ENCODE measurements at places on chromosomes 3 and 15. TPM values are rescaled to one million over a fixed set of nuclear protein-coding genes. Genes with fewer than 3 reads are reported as not detected.

- H3K27ac ChIP-seq: no peak overlapping the region
- no peak for DNase-seq
- H3K4me3 ChIP-seq: no peak overlapping the region
- no peaks in the 10 kb centered on the region for H3K36me3 ChIP-seq
Measured at GRCh38 chr3:86547692-86548091, 443.3 kb downstream of the VGLL3 start.

Gene GPR62
- 0.19 TPM for total RNA-seq

DNA sequence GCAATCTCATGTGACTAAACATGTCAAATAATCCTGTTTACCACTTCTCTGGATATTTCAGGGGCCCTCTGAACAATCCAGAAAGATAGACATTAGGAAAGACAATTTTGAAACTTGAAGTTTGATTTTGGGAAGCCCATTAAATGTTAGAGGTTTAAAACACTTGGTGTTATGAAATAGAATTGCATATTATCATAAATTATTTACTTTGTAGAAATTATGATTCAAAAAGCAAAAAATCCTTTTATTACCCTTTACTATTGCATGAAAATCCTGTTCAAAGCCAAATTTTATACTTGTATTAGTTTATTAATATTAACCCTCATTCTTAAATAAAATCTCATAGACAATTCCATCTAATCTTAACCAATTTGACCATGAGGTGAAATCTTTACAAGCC is 1091.5 kb upstream of the ALCAM start:
- no peak overlapping the region for H3K27ac ChIP-seq
- H3K4me1 ChIP-seq: peaks cover 15% of the 10 kb centered on the region
- H3K27me3 ChIP-seq: no peaks in the 10 kb centered on the region
- H3K36me3 ChIP-seq: peaks cover 1% of the 10 kb centered on the region

Gene SLC15A2
- total RNA-seq: 0.92 TPM

DNA sequence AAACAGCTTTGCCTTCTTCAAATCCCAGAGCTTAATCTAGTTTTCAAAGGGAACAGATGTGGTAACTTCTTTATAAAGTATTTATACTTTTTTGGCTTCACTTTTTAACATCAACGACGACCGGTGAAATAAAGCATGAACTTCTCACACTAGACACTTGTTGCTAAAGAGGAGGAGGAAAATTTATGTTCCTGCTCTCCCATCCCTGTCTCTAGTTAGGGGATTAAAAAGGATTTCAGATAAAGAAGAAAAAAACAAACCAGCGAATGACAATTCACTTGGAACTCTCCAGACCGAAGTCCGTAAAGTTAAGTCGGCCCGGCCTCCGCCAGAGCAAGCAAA is 672 bp downstream of the NEDD4 start:
- peak overlapping the region; percentile 90 for H3K4me3 ChIP-seq
- H3K27ac ChIP-seq: peak overlapping the region; percentile 92
- no peak for DNase-seq
- peaks cover 41% of the 10 kb centered on the region for H3K4me1 ChIP-seq
- H3K36me3 ChIP-seq: no peaks in the 10 kb centered on the region

Gene FMN1
- 4.8 TPM for total RNA-seq

GRCh38 chr15:93268066-93268465 is 179.1 kb upstream of the RGMA start:
- peaks cover 6% of the 10 kb centered on the region for H3K4me1 ChIP-seq
- H3K4me3 ChIP-seq: no peak overlapping the region
- H3K27ac ChIP-seq: no peak overlapping the region
- no peak for DNase-seq

DNA sequence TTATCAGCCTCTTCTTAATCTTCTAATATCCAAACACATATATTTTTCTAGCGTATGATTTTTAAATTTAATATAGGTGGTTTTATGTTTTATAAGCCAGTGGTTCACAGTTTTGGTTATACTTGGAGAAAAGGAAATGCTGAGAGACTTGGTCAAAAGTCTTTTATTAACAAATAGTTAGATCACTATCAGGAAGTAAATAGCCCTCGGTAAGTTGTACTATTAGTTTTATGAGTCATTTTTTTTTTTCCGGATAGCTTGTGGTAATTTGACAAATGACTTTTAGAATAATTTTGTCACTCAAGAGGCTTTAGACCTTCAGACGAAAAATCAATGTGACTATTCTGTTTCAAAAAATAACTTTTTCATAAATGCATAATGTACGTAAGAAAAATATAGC is 232.2 kb upstream of the ROBO1 start:
- H3K27me3 ChIP-seq: no peaks in the 10 kb centered on the region
- no peak overlapping the region for H3K4me3 ChIP-seq
- H3K4me1 ChIP-seq: peaks cover 8% of the 10 kb centered on the region
- H3K27ac ChIP-seq: no peak overlapping the region

GRCh38 chr15:71508081-71508682 is 302.2 kb upstream of the NR2E3 start:
- H3K27me3 ChIP-seq: peaks cover 5% of the 10 kb centered on the region
- peaks cover 26% of the 10 kb centered on the region for H3K4me1 ChIP-seq
- H3K4me3 ChIP-seq: no peak overlapping the region
- DNase-seq: no peak
- H3K36me3 ChIP-seq: no peaks in the 10 kb centered on the region
